ENCODE measurements at places on chromosomes 13 and 19.

GRCh38 chr13:48644141-48644540 lies 9.6 kb upstream of the CYSLTR2 start:
- no peak for DNase-seq

DNA sequence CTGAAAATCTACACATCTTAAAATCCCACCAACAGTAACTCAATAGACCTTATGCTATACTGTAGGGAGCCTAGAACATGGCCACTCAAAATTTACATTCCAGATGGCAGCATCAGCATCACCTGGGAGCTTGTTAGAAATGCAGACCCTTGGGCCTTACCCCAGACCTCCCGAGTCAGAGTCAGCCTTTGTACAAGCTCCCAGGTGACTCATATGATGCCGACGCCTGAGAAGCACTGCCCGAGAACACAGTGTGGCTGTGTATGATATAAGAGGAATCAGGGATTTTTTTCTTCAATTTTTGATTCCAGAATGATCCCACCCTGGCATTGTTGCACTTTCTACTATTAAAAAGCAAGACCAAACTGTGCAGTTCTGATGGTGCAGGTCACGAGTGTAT lies 35.9 kb upstream of the CNMD start:
- no peak for DNase-seq

GRCh38 chr13:113562085-113562749 lies 22.3 kb upstream of the TFDP1 start:
- no peak for DNase-seq

DNA sequence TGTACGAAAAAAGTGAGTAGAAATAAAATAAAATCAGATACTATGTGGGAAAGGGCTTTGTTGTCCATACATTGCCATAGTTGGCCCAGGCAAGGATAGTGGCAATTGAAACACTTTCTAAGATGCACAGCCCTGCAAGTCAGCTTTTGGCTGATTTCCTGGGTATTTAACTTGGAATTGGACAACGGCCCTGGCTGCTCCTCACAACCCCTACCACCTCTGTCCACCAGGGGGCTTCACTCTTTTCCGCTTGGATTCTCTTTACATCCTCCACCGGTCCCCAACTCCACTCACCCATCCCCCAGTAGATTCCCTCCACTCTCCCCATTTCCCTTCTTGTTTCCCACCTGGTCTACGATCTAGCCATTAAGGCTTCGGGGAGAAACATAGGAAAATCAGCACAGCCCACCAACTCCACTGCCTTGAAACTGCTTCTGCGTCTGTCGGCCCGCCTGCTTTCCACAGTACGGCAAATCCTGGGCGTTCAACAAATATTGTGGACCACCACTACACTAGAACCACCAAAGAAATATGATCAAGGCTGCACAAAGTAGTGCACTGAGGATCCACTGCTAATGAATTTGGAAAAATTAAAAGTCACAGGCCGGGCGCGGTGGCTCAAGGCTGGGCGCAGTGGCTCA lies 48.6 kb upstream of the GTF3A start:
- no peak for DNase-seq

DNA sequence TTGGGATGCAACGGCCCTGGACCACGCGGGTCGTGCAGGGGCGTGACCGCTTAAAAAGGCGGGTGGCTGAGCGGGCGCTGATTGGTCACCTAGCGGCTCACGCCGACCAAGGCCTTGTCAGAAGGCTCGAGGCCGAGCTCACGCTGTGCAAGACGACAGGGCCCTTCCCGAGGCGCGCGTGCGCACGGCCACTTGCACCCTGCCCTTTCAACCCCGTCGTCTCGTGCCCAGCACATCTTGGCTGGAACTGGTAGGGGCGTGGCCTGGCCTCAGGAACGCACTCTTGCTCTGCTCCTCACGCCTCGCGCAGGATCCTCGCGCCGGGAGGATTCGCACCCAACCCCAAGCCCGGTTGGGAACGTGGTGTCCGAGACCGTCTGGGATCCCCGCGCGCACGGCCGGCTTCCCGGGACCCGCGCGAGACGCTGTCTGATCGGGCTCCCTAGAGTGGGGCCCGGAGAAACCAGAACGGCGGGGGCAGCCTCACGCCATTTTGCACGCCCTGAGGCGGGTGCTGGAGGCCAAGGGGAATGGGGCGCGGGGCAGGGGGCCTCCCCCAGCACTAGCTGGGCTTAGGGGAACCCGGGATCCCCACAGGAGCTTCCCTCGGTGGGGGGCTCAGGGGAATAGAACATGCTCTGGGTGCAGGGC lies at the start of gene MEIOSIN:
Gene MEIOSIN, plus strand, starts transcription at position 280 of the 651 bp plus-strand sequence. CDS start 1,938 bp downstream, outside the sequence.
- DNase-seq, result no peak

DNA sequence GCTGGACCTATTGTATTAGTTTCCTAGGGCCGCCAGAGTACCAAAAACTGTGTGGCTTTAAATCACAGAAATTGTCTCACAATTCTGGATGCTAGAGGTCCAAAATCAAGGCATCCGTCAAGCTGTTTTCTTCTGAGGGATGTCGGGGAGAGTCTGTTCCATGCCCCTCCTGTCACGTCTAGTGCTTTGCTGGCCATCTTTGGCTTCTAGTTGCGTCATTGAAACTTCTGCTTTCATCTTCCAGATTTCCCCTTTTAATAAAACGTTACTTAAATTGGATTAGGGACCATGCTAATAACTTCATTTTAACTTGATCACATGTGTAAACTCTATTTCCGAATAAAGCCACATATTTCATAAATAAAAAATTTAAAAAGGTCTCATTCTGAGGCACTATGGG lies 47.5 kb downstream of the TRPM4 start:
- DNase-seq, result no peak

- DNase-seq, result no peak
Observed at GRCh38 chr19:30078381-30078910, 136.4 kb downstream of the URI1 start.

GRCh38 chr19:40611096-40611495 lies 9.9 kb downstream of the LTBP4 start:
- no peak for DNase-seq

- DNase-seq, result no peak
Observed at GRCh38 chr13:103758222-103758621, 692.0 kb upstream of the SLC10A2 start.

DNA sequence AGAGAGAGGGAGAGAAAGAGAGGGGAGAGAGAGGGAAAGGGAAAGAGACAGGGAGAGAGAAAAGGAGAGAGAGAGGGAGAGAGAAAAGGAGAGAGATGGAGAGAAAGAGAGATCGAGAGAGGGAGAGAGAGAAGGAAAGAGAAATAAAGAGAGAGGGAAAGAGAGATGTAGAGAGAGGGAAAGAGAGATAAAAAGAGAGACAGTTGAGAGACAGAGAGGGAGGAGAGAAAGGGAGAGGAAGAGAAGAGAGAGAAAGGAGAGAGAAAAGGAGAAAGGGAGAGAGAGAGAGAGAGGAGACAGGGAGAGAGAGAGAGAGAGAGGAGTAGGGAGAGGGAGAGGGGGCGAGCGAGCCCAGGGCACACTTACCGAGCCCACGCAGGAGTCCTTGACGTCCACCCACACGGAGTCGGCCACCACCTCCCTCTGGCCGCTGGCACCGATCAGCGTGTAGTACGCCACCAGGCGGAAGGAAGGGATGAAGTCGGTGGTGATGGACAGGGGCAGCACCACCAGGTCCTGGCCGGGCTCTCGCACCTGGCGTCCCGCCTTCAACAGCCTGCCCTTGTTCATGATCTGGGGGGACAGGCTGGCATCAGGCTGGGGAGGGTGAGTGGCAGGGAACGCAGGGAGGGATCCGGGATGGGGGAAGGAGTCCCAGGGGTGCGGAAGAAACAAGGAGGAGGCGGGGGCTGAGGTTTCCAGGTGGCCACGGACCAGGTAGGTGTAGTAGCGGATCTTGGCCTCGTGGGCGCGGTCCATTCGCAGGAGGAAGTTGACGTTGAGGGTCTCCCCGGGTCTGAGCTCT lies 10.0 kb downstream of the C3 start:
- no peak for DNase-seq

DNA sequence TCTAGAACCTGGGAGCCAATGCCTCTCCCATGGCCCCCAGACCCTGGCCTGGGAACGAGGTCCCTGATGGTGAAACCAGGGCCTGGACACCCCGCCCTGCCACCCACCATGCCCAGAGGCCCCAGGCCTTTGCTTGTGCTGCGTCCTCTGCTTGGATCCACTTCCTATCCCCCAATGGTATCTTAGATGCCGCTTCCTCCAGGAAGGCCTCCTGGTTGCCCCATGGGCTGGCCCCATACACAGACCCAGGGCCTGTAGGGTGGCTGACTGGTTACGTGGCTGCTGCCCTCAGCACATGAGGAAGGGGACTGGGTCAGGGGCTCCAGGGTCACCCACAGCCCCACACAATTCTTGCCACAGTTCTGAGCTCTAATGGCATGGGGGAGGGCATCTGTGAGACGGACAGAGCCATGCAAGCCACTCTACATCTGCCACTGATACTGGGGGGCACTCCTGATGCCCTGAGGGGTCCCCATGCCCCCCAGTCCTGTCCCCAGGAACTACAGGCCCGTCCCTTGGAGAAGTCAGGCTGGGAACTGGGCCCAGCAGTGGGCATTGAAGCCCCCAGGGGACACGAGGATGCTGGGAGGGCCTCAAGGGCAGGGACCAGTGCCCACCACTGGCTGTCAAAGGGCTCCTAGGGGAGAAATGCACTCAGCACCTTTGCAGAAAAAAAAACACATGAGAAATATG lies 5.0 kb downstream of the RPL36 start:
- no peak for DNase-seq

DNA sequence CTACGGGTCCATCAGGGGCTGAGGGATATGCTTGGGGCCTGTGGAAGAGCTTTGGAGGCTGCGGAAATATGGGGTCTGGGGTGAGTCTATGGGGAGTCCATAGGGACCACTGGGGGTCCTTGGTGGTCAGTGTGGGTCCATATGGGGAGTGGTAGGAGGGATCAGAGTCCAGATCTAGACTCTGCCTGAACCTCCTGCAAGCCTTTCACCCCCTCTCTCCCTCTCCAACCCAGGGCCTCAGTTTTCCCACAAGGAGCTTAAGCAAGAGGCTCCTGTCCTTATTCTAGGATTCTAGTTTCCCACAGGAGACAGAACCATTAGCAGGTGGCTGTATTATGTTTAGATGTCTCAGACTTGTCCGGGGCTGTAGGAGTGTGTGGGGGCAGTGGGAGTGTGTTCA lies 161.9 kb upstream of the TSHZ3 start:
- DNase-seq, result no peak

- no peak for DNase-seq
Observed at GRCh38 chr19:3830621-3831589, 37.9 kb downstream of the ZFR2 start.

- DNase-seq, result no peak
Observed at GRCh38 chr19:43395561-43395960, 19.1 kb upstream of the TEX101 start.

DNA sequence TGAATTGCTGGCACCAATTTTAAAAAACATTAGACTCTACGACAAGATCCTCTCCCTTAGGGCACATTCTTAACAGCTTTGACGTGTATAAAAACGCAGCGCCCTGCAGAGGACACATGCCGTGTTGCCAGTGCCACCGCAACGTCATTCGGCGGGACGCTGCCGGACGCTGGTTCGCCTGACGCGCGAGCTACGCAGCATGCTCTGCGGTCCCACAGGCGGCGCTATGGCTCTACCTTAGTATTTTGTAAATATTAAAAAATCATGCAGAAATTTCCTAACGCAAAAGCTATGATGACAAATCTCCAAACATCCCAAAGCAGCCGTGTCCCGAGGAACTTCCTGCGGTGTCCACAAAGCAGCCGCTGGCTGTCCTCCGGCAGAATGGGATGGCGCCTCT lies 4.2 kb upstream of the ADPRHL1 start:
- DNase-seq, result no peak

- DNase-seq, result no peak
Observed at GRCh38 chr19:36028313-36029041, 4.2 kb downstream of the CLIP3 start.

- DNase-seq, result no peak
Observed at GRCh38 chr13:32588736-32589135, 2.5 kb downstream of the PDS5B start.

- DNase-seq, result no peak
Observed at GRCh38 chr13:24822640-24823039, 58.7 kb downstream of the RNF17 start.

DNA sequence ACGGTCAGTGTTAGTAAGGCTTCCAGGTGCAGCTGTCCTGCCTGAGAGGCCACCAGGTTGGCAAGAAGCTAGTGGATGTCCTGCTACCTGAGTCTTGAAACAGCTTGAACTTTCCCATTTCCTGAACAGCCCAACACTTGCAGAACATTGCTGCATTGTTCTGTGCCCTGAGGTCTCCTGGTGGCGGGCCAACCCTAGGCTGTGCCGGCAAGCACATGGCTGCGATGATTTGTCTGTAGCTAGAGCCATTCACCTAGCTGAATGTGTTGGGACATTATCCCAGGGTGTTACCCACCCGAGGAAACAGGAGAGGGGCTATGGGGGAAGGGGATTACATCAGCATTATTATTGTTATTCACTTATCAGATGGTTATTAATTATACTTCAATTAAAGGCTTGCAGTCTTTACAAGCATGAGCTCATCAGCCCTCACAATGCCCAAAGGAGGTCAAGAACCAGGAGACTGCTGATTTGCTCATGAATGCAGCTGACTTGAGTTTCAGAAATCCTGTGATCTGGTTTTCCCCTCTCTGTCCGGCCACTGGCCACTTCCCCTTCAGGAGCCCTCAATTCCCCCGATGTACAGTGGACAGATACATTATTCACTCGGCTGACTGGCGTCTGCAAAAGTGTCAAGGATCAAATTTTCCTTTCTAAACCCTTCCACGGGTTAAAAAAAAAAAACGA lies 187.6 kb upstream of the TSC22D1 start:
- DNase-seq, result no peak

GRCh38 chr19:55080968-55081769 lies 5.5 kb downstream of the EPS8L1 start:
- DNase-seq, result peak; percentile 83

DNA sequence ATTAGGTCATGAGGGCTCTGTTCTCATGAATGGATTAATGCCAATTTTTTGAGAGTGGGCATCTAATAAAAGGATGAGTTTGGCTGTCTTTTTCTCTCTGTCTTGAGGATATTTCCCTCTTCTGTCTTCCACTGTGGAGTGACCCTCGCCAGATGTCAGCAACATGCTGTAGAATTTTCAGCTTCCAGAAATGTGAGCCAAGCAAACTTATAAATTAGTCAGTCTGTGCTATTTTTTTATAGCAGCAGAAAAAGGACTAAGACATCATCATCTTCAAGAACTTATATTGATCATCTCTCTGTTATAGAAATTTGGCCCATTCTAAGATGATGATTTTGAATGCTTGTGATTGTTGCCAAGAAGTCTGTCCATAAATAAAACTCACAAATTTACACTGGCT lies 431.4 kb downstream of the FGF9 start:
- no peak for DNase-seq

DNA sequence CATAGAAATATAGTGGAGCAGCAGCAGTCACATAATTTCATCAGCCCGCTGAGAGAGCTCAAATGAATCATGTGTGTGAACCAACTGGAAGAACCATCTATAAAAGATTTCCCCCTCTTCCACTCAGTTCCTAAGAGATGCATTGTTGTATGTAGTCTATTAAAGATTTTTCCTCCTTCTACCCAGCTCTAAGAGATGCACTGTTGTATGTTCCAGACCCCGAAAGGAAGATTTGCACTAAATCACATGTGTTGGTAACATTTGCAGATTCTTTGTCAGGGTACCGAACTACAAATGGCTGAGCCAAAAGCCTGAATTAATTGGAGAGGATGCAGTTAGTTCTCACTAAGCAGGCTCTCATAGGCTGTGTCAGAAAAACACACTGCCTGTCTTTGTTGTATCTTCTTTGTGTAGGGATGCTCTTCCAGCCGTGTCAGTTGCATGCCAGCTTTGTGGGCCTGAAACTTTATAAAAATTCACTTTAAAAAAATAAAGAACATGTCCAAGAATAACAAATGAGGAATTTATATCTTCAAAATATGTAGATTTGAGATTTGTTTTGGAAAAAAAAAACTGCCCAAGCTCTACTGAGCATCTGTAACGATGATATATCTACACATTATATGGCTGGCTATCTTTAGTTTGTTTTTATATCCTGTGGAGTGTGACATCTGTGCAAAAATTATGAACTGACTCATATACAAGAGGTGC lies 223.1 kb downstream of the MZT1 start:
- DNase-seq, result peak; percentile 93
